ENCODE measurements at places on chromosomes 3 and 15.

- no peak for DNase-seq
Measured at GRCh38 chr3:52453496-52454249, at the start of gene TNNC1. TSS of gene TNNC1 (minus strand) at chr3:52454041. CDS start at chr3:52454015, 26 bp downstream.

GRCh38 chr3:159776779-159777178 is 211.9 kb upstream of the IL12A start:
- DNase-seq: no peak

- no peak for DNase-seq
Measured at GRCh38 chr15:68843425-68844311, 23.0 kb upstream of the ANP32A start.

- no peak for DNase-seq
Measured at GRCh38 chr3:196763179-196763578, 23.5 kb downstream of the PAK2 start.

DNA sequence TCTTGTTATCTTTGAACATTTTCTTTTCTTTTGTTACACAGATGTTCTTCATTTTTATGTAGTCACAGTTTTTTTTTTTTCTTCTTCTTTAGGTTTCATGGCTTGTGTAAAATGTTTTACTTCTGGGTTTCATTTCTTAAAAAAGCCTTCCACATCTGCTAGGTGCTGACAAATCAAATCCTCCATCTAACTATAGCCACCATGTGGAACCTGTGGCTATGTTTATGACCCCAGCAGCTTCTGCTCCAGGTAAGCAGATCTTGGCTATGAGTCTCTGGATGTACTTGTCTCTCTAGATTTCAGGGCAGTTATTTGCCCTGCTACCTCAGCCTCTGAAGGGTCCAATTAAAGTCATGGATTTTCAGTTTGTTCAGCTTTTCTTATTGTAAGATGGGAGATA is 44.5 kb downstream of the OXSM start:
- DNase-seq: no peak
